Esophagus squamous epithelium (tissue), 5 donors: ENCODE measurements at places on chromosomes 12 and 14.

DNA sequence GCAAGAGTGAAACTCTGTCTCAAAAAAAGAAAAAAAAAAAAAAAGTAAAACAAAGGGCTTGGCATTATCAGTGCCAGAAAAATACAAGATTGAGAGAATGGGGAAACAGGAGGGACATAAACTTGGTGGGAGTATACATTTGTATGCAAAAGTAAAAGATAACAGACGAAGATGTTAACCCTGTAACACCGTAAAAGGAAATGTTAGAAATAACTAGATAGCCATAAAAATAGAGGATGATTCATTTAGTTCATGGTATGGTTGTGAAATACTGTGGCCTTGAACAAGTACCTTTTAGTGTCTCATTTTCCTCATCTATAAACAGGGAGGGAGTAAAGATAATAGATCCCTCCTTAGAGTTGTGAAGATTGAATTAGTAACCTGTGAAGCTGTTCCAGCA, 33.3 kb downstream of the ATP2A2 start:
- no peak for DNase-seq

DNA sequence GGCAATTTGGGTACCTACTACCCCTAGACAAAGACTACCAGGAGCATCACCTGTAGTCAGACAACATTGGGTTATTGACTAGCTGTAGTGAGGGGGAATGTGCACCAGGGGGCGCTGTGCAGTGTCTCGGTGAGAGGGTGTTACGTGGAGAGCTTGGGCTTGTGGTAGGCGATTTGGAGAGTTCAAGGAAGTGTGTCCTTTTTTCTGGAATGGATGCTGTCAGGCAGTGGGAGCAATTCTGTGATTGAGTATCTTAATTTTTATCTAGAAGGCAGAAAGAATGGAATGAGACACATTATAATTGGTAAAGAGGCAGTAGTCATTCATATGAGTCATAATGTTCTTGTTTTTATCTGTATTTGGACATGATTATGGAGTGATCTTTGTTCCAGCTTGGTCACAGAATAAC, 187.7 kb downstream of the GALC start:
- DNase-seq: no peak

GRCh38 chr14:89542786-89543424, 125.9 kb upstream of the FOXN3 start:
- DNase-seq: no peak

DNA sequence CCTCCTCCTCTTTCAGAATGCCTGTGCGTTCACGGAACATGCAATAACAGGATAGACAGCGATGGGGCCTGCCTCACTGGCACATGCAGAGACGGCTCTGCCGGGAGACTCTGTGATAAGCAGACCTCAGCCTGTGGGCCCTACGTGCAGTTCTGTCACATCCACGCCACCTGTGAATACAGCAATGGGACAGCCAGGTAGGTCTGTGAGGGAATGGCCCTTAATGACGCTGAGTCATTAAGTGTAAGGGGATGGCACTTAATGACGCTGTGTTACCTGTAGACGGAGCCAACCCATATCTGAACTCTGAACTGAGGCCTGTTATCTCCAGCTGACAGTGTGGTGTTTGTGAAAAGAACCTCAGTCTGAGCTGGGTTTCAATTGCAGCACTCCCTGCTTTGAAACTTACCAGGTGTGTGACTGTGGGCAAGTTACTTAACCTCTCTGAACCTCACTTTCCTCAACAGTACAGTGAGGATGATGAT, 86.9 kb downstream of the STAB2 start:
- DNase-seq: no peak

- DNase-seq: no peak
Observed at GRCh38 chr12:15899282-15899870, 11.8 kb upstream of the DERA start.

GRCh38 chr12:106106892-106107291, 31.9 kb downstream of the NUAK1 start:
- DNase-seq: no peak

DNA sequence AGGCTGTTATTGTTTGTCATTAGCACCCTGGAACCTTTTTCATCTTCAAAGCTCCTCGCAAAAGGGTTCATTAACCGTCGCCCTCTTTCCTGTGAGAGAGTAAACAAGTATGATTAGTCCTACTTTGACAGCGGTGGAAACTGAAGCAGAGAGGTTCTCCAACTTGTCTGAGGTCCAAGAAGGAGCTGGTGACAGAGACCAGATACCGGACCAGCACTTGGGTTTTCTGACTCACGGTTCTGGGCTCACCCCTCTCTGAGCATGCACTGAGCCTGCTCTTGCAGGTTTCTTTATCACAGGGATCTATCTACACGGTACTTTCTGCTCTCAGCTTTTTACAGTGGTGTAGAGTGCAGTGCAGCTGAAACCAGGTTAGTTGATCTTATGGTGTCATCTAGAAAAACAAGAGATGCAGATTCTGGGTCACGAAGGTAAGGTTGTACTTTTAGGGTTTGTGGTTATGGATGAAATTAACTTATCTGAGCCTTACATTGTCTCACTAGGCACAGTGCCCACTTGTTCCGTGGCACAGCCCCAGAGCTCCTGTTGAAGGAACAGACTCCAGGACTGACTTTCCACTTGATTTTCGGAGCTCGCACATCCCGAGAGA, 62.1 kb downstream of the PPP2R5C start:
- no peak for DNase-seq

DNA sequence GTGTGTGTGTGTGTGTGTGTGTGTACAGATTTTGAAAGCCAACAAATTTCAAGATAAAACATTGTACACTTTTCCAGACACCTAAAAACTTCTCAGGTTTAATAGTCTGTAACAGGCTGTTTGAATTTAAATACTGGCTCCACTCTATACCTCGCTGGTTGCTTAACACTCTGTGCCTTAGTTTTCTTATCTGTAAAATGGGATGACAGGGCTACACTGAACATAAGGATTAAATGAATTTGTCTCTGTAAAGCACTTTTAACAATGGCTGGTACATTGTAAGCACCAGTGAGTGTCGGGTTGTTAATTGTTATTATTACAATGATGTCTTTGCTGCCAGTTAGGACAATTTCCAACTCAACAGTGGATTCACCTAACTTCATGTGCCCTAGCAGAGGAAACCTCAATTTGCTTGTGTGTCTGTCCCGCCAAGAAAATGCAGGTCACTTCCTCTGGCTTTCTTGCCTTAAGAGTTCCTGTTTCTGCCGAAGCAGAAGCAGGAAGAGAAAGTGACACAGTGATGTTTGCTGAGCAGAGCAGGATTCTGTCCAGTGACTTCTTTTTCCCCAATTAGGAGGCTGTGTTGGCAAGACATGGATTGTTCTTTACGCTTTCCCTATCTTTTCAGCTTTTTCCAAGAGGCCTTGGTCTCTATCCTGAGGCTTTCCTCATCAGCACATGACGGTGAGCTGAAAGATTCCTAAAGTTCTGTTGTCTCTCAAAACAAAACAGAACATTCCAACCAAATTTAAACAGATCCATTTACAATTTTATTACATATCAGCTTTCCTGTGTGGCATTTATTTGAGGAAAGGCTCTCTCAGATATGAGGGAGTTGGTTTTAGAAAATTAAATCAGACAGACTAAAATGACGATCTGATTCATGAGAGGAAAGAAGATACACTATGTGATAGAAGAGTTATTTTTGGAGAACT, 154.1 kb upstream of the ATP2B1 start:
- no peak for DNase-seq

GRCh38 chr14:80325688-80326087, 114.4 kb upstream of the DIO2 start:
- DNase-seq: no peak

DNA sequence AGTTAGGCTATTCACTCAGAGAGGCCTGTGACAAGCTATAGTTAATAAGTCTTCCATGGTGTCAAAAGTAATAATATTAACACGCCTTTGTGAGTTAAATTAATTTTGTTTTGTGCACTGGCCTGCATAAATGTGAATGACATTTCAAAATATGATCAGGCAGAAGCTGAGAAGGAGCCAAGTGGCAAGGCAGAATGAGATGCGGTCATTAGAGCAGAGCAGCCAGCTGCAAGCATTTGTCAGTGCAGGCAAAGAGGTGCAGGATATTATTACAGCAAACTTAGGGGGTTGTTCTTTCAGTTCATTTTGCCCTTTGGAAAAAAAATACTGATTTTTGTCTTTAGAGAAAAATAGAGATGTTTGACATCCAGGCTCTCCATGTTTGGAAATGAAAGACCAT, 364.5 kb downstream of the PAWR start:
- no peak for DNase-seq

DNA sequence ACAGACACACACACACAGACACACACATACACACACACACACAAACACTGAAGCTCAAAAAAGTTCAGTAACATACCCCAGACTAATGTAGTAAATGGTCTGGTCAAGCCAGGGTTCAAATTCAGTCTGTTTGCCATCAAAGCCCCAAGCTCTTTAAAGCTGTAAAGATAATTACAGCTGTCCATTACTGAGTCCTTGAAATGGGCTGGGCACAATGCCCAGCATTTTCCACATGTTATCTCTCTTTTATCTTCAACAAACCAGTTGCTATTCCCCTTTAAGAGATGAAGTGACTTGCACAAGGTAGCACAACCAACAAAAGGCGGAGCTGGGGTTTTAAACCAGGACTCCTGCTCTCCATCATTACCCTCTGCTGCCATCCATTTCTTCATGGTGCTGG, 7.6 kb upstream of the UNC119B start:
- DNase-seq: no peak
